Muscle of arm (tissue), 14 donors: ENCODE measurements at places on chromosomes 4 and X. TPM values are rescaled to one million over a fixed set of nuclear protein-coding genes. Genes with fewer than 3 reads are reported as not detected.

The FGFBP2 gene
- polyA plus RNA-seq, result 0.40 TPM

The GAGE12E gene
- polyA plus RNA-seq, result not detected

The RFC1 gene
- 40.9 TPM for polyA plus RNA-seq

The ADH1B gene
- 10.2 TPM for polyA plus RNA-seq

DNA sequence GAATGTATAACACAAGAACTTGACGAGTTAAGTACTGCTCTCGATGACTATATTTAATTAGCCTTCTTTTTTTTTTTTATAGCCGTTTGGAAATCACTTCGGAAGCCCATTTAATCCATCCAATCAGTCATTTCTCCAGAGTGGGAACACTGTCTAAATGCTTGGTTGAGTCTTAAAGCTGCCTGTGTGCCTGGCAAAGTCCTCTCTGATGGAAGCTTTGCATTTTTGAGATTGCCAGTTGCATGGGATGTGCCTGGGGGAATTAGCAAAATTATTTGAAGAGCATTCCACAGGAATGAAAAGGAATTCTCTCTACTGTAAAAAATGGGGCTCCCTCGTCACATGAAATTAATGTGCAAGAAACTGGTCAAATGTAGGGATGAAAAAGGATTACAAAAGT, 398.8 kb upstream of the RPS6KA3 start:
- no peak for DNase-seq

DNA sequence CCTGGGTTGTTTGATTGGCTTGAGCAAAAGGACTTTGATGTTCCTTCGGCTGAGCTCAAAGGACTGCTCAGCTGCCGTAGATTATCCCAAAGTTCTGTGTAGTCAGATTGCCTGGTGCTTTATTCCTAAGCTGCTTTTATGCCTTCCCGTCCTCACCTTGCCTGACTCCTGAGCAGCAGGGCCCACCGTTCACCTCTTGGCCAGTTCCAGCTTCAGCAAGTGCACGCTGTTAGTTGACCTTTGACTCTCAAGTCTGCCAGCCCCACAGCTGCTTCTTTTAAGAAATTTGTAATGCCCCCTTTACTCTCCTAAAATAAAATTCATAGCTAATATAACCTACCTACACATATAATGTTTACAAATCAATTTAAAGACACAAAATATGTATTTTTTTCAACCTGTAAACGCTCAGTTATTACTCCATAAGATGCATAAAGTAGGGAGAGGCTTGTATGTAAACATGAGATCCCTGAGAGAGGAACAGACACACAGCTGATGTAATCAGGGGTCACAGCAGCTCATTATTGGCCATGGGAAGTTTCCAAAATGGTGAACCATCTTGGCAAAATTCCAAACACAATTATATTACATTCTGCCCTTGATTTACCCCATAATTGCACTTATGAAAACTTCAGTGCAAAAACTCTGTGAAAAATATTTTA, 28.6 kb downstream of the UCHL1 start:
- DNase-seq, result no peak

GRCh38 chr4:185128272-185129119, 14.6 kb upstream of the SLC25A4 start:
- DNase-seq, result peak; percentile 18

GRCh38 chr4:108559068-108559793, 61.1 kb upstream of the RPL34 start:
- DNase-seq, result no peak

DNA sequence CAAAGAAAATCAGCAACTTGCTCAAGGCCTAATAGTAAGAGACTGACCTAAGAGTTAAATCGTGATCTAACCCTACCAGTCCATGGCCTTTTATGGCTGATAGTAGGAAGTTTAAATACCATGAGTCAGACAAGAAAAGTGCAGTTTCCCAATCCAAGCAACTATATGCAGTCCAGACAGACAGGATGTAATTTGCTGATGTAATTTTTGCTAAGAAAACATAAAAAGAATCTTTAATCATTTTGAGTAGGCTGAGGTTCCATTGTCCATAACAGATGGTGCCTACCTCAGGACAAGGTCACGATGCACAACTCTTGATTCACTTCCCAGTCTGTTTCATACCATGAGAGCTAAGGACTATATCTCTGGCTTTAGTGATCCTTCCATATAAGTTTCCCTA, 317.5 kb upstream of the GRIA3 start:
- no peak for DNase-seq

- no peak for DNase-seq
Observed at GRCh38 chr4:149735796-149736195, 79.8 kb downstream of the IQCM start.

- no peak for DNase-seq
Observed at GRCh38 chr4:23022032-23022431, 329.3 kb downstream of the GBA3 start.

DNA sequence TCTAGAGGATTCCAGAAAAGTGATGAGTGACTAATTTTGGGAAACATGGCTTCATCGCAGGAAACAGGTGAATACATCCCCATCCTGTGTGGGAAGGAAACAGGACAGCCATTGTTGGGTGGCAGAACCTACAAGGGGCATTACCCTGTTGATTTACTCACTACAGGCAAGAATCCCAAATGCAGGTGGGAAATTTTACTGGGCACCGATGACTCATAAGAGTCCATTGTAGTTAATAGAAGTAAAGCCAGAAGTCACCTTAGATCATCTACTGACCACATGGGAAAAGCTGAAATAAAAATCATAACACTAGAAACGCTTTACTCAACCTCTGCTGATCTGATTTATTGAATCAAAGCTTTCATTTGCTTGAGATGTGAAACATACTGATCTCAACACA, 136.4 kb downstream of the TRIML1 start:
- no peak for DNase-seq
